ENCODE measurements at places on chromosomes 7 and 10.

DNA sequence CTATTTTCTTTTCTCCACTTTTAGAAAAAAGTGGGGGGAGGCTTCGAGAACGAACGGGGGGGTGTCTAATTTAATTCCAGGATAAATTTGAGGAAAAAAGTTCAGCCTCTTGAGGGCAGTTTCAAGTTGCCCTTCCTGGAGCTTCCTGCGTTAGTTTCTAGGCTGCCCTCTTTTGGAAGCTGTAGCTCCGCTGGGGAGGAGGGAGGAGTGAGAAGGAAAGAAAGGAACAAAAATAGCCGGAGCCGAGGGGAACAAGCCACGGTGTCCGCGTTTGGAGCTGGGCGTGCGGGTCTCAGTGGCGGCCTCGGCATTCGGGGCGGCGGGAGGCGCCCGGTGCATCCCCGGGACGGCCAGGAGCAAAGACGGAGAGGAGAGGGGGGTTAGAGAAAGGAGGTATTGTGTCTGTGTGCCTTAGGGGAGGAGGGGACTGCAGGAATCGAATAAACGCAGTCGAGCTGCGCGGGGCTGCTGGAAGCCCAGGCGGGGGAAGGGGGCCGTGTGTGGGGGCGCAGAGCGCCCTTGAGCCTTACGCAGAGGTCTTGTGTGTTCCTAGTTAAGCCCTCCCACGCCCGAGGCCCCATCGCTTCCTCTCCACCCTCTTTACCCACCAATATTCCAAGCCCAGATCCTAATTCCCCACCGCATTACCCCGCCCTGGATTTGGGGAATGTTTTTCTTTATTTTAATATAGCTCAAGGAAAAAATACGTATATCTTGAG lies 2.0 kb upstream of the TNRC18 start:
- no peak for DNase-seq

- DNase-seq: no peak
Observed at GRCh38 chr10:1754506-1755153, 17.3 kb upstream of the ADARB2 start.

DNA sequence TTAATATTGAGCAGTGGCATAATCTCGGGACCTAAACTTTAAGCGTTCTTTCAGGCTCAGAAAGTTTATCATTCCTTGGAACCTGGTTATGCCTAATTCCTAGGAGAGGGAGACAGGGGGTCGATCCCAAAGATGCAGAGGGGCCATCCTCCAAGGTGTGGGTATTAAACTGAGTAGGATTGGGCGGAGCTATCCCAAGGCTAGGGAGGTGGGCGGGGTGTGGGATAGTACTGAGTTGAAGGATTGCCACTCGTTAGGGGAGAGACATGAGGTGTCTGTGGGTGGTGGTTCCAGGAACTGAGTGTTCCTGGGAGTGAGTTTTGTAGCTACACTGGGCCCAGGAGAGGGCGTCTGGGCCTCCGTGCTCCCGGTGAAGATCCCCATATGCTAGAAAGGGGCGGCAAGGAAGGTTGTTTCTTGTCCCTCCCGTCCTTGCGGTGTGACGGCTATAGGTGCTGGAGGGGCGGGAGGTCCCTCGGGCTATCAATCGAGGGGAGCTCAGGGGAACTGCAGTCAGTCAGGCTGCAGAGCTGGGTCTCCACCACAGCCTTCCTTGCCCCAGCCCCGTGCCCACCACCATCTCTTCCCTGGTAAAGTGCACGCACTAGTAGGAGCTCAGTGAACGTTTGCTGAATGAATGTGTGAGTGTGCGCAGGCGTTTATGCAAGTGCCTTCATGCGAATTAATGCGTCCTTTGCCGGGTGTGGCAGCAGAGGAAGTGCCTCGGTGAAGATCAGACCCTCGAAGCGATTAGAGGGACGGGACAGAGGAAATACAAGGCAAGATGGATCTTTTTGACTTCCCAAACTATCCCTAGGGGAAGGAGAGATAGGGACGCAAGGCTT lies 3.0 kb upstream of the HMX2 start:
- no peak for DNase-seq

- DNase-seq: no peak
Observed at GRCh38 chr7:156496363-156496769, 144.2 kb upstream of the RNF32 start.

DNA sequence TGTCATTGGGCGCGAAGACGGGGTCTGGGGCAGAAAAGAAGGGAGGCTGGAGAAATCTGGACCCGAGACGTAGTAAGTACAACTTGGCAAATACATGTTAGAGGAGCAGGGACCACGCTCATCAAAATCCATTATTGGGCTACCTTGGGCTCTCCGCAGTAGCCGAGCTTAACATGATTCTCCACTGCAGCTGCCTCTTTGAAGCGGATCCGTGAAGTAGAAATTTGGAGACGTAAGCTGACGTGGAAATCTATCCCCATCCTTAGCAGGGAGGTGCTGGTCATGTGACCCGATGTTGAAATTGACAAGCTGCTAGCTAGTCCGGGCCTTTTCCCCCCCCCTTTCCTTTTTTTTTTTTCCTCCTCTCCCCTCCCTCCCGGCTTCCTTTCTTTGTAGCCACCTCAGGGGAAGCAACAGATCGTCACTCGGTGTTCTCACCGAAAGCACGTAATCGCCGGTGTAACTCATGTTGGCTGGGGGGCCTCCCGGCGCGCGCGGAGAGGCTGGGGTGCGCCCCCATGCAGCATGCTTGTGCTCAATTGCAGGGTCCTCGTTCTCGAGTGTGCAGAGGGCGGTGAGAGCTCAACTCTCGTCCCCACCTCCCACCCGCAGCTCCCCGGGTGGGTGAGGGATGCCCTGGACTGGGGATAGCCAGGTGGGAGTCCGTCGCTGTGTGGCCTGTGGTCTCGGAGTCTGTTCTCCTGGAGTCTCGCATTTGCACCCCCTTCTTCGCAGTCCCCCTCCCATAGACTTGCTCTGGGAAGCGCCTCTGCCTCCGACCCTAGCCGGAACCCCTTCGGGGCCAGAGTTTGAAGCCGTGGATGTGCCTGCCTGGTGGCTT lies at the start of gene HOXA11:
HOXA11 (minus strand) TSS at position 220 of the 841 bp plus-strand sequence; CDS start at position 132, 88 bp downstream.
- DNase-seq: peak; percentile 22

- peak; percentile 23 for DNase-seq
Observed at GRCh38 chr7:106021151-106022067, 58.3 kb downstream of the CDHR3 start.

All from CD4-positive, alpha-beta T cell treated with Interleukin-17A for 4 hours (primary cell).